Body of pancreas (tissue), 4 donors: ENCODE measurements at places on chromosomes 16 and 17. TPM values are rescaled to one million over a fixed set of nuclear protein-coding genes. Genes with fewer than 3 reads are reported as not detected.

SGSH gene
- 29.6 TPM for total RNA-seq

CNGB1 gene
- not detected for total RNA-seq

SERPINF2 gene
- 5.9 TPM for total RNA-seq

SGCA gene
- 1.3 TPM for total RNA-seq
